ENCODE measurements at places on chromosomes 5 and 9.

DNA sequence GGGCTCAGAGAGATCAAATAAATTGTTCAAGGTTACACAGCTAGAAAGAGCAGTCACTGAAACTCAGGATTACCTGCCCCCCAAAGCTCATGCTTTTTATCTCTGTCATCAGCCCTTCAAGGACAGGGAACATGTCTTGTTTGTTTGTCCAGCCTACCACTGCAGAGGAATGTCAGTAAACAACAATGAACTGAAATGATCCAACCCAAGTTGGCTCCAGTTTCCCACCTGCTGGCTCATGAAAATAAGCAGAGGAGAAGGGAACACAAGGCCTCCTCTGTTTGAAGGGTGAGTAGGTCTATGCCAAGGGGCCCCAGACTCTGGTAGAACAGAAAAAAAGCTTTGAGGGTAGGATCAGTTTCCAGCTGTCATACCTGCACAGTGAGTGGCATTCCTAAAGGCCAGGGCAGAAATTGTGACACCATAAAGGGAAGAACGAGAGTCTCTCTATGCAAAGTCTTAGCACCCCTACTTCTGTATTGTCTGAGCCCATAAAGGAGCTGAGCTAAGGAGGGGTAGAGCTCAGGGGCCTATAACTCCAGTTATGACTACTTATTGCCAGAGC lies 115.2 kb downstream of the TRIM36 start:
- no peak for DNase-seq

DNA sequence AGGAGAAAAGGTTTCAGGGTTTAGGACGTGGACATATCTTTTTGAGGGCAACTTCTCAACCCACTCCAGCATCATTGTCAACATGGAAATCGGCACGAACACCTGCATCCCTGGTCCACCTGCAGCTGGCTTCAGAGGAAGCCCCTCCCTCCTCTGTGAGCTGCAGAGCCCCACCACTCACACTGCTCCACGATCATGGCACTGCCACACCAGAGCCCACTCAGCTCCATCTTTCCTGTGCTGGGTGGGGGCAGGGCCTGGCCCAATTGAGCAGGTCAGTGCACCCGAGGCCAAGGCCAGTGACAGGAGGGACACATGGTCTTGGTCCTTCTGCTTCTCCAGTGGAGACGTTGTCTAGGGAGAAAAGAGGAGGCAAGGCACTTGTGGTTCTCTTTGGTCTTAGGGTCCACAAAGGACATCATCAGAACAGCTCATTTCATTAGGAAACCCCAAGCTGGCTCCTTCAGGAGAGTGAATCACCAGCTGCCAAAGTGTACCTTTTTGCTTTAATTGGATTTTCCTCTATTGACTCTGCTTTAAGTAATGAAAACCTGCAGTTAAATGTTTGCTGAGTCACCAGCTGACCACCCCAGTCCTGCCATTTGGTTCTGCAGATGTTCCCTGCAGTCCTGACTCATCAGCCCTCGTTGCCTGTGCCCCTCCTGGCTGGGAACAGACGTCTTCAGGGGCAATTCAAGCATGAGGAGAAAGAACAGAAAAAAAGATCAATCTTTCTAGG lies 56.2 kb downstream of the UBE2QL1 start:
- DNase-seq = no peak

- no peak for DNase-seq
Measured at GRCh38 chr5:100821751-100822150, 81.3 kb downstream of the ST8SIA4 start.

DNA sequence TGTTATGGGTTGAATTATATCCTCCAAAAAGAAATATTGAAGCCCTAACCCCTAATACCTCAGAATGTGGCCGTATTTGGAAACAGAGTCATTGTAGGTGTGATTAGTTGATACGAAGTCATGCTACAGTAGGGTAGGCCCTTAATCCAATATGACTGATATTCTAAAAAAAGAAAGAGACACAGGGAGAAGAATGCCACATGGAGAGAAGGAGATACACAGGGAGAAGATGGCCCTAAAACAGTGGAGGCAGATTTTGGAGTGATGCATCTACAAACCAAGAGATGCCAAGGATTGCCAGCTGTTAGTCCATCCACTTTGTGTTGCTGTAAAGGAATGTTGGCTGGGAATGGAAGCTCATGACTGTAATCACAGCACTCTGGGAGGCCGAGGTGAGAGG lies 21.3 kb downstream of the ARRDC3 start:
- DNase-seq = no peak

DNA sequence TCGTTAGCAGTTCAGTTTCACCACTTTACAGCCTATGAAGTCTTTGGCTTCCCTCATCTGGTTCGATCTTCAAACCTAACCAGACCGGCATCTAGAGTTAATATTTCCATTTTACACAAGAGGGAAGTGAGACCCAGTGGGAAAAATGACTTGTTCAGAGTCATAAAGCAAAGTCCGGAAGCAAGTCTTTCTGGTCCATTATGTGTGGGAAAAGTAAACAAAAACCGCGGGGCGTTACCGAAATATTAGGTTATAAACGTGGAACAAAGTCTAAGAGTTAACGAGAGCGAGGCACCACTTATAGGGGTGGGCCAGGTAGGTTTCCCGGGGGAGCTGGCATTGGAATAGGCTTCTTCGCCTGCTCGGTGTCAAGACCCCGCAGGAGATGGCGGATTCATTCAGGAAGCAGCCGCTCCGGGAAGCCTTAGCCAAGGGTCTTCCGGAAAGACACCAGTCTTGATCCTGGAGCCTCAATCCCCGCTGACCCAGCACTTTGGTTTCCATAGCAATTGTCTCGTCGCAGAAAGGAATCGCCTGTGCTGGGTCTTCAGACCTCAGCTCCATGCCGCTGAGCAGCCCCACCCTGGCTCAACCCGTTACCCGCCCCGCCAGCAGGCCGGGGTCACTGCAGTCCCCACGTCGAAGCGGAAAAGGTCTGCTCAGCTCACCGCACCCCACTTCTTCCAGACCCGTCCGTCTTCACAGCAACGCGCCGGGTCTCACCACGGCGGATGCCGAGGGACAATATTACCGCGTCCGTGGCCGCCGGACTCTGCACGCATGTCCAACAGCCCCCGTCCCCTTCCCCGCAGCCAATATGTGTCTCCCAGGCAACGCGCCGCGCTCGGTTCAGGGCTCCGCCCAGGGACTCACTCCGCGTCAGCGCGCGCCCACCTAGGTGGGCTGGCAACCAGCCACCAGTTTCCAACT lies at the start of gene C5orf52:
C5orf52 (plus strand) TSS at position 872 of the 930 bp plus-strand sequence. CDS start 82 bp downstream, outside the sequence.
- DNase-seq = no peak

DNA sequence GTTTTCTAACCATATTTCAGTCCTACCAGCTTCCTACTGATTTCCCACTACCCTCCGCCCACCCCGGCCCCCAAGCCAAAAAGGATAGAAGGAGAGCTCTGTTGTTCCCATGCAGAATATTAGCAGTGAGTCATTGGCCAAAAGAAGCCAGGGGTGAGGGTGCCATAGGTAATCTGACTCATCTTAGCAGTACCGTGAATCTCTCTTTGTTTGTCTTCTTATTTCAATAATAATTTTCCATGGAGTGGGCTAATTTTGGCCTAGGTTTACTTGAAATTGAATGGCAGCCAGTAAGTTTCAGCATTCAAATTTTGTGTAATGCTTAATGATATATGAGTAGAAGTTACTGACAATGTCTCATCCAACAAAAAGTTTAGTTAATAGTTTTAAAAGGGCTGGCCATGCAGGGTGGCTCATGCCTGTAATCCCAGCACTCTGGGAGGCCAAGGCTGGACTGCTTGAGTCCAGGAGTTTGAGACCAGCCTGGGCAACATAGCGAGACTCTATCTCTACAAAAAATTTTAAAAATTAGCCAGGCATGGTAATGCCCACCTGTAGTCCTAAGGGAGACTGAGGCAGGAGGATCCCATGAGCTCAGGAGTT lies 74.2 kb downstream of the C9orf152 start:
- DNase-seq = no peak

- no peak for DNase-seq
Measured at GRCh38 chr5:130624805-130625204, 540.3 kb downstream of the HINT1 start.

DNA sequence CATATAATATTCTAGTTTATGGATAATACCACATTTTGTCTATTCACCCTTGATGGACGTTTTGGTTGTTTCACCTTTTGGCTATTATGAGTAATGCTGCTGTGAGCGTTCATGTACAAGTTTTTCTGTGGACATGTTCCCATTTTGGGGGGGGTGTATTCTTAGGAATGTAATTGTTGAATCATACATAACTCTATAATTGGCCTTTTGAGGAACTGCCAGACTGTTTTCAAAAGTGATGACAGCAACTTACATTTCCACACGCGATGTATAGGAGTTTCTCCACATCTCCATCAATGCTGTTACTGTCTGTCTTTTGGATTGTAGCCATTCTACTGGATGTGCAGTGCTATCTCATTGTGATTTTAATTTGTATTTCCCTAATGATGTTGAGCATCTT lies 69.8 kb downstream of the SLC46A2 start:
- no peak for DNase-seq

DNA sequence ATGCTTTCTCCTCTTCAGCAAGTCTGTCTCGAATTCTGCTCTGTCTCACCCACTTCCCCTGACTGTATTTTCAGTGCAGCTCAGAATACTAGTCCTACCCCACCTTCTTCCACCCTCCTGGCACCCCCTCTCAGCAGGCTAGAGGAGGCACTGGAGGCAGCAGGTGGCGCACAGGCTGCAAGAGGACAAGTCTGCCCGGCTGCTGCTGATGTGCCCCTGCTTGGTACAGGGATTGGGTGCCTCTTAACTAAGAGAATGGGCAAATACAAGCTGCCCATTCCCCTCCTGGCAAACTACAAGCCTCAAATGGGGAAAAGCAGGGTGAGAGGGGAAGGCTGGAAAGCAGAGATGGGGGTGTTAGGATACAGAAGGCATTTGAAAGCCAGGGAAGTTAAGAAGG lies 5.1 kb downstream of the TLN1 start:
- no peak for DNase-seq

DNA sequence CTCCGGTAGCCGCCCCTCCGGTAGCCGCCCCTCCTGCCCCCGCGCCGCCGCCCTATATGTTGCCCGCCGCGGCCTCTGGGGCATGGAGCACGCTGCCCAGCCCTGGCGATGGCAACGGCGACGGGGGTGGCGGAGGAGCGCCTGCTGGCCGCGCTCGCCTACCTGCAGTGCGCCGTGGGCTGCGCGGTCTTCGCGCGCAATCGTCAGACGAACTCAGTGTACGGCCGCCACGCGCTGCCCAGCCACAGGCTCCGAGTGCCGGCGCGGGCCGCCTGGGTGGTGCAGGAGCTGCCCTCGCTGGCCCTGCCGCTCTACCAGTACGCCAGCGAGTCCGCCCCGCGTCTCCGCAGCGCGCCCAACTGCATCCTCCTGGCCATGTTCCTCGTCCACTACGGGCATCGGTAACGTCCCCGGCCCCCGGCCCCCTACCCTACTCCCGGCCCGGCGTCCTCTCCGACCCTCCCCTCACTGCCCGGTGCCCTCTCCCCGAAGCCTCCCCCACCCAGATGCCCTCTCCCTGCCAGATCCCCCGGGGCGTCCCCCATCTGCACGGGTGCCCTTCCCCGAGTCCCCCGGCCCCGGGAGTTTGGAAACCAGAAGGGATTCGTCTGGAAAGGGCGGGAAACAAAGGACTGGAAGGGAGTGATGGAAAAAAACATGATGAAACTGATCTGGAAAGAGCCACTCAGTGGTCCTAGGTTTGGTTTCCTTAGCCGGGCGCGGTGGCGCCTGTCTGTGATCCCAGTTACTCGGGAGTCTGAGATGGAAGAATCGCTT lies 417 bp downstream of the SRD5A1 start:
- peak; percentile 9 for DNase-seq

DNA sequence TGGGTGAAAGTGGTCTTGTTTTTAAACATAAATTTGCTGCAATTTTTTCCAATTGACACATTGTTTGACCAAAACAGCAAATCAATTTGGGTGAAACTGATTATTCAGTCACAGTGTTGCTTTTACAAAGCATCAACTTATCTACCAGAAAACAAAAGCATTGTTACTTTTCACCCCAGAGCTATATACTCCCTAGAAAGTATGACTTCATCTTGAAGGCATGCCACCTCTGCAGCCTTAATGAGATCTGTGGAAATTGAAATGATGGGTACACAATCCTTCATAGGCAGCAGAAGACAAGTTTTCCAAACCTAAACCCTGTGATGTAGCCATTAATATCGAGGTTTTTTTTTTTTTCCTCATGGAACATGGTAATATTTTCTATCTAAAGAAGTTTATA lies 615.9 kb downstream of the CHSY3 start:
- DNase-seq = no peak

DNA sequence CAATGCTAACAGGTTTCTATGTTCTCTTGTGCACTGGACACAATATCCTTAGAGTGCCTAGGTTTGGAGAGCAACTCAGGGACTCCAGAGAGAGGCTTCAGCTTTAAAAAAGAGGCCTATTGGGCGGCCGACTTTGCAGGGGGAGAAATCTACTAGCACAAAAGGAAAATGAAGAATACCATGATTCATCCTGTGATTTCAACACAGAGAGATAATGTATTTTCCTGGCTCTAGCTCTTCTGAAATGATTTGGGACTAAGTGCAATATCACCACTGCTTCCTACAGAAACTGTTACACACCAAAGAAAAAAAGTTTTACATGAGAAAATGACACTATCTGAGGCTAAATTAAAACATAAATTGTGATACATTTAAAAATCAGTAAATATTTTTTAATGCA lies 146.1 kb upstream of the TSLP start:
- DNase-seq = no peak

DNA sequence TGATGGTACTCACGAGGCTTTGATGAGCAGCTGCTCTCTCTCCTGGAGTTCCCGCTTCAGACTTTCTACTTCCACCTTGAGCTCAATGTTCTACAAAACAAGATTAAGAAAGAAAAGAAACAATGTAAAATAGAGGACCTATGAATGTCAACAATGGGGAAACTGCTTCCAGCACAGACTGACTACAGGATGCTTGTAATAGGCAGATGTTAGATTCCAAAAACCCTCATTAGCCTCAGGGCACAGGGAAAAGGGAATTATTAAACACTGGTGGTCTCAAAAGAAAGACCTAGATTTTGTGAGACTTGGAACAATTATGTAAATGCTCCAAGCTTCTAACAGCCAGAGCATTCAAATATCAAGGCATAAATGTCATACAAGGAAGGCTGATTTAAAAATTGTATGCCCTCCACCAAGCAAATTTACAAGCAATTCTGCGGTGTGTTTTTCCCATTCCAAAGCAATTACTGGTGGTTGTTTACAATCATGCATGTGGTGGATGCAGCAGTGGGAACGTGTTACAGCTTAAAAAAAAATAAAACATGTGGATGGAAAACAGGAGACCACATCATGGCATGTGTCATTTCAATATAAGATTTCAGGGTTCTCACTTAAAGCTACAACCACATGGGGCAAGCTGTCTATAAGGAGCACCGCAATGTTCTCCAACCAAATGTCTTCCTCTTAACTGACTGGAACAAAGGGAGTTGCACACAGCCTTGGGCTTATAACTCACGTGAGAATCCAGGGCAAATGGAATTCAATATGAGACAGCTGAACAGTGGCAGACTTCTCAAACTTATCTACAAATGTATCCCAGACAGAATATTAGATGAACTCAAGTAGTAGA lies 34.0 kb downstream of the CDK5RAP2 start:
- DNase-seq = no peak
